ENCODE measurements at places on chromosomes 2 and 18. TPM values are rescaled to one million over a fixed set of nuclear protein-coding genes. Genes with fewer than 3 reads are reported as not detected.

- no peak for DNase-seq
Observed at GRCh38 chr2:151860613-151861146, 32.5 kb upstream of the ARL5A start.

DNA sequence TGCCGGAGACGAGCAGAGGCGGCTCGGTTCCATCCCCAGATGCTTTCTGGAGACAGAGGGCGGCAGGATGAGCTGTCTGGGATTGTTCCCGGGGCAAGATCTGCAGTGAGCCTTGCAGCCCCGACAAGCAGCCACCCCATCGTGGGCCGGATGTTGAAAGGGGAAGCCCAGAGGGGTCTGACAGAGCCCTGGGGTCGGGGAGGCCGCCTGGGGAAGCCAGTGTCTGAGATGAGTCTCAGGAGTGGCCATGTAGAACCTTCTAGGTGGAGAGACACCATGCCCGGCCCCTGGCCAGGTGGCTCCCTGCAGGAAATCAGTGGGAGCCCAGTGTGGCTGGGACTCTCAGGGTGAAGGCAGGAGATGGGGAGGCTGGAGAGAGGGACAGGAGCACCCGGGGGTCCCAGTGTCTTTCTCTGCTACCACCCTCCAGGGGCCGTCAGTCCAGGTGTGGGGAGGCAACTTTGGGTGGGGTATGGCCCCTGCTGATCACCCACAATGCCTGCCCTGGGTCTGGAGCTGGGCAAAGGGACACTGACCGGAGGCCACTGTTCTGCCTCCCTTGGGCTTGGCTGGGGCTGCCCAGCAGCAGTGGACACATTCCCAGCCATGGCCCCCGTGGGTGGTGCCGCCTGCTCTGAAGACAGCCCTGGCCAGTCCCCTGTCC is 128.3 kb upstream of the HS6ST1 start:
- DNase-seq, result peak; percentile 54

GRCh38 chr2:5691221-5691984 is 781 bp upstream of the SOX11 start:
- peak; percentile 92 for DNase-seq

DNA sequence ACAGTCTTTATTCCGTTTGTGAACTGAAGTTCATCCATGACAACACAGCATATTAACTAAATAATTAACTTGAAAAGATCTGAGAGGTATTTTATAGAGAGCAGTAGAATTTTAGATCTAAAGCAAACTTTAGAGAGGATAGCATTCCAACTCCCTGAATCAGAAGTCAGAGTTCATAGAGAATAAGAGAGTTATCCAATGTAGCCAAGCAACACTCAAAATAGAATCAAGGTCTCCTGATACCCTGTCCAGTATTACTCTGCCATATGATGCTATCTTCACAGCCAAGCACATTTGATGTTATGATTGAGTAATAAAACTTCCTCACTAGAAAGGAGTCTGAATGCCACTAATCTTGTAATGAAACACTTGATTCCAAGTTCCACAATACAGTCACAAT is 55.5 kb downstream of the RIT2 start:
- DNase-seq, result no peak

DNA sequence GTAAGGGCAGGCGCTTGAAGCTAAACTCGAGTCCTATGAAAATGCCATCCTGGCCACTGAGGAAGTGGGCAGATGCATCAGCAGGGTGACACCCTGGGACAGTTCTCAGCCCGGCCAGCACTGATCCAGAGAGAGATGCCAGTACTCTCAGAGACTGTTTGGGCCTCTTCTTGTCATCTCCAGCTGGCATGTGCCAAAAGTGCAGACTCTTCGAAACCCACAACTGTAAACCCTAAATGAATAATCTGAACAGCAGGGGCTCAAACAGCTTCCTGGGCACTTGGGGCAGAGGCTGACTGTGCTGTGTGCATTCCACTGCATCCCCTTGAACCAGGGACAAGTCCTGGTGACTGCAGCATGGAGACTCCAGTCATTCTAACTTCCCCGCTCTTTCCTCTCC is 204.2 kb upstream of the SMAD2 start:
- DNase-seq, result no peak

DNA sequence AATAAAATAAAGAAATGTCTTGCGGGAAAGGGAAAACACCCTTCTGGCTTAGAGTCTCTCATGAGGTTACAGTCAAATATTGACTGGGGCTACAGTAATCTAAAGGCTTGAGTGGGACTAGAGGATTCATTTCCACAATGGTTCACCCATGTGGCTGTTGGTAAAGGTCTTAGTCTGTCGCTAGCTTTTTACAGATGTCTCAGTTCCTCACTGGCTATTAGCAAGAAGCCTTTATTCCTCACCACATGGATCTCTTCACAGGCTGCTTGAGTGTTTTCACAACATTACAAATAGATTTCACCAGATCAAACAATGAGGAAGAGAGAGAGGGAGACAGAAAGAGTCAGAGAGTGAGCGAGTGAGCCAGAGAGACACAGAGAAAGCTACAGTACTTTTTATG is 8.3 kb upstream of the ZC3H15 start:
- no peak for DNase-seq

DNA sequence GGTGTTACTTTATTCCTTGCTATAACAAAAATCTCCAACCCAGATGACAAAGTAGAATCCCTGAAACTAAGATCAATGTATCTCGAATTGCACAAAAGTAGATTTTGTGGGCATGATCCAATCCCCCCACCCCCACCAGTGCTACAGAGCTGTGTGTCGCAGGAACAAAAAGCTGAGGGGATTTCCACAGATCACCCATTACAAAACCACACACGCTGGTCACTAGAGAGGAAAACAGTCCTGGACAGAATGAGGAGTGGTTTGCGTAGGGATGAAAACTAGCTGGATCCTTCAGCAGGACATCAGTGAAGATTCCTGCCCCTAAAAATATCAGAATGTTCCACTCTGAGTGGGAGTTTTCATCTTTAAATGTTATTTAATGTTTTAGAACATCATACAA is 165.3 kb upstream of the STK17B start:
- no peak for DNase-seq

- DNase-seq, result peak; percentile 2
Observed at GRCh38 chr2:226124548-226125011, 675.0 kb downstream of the IRS1 start.

DNA sequence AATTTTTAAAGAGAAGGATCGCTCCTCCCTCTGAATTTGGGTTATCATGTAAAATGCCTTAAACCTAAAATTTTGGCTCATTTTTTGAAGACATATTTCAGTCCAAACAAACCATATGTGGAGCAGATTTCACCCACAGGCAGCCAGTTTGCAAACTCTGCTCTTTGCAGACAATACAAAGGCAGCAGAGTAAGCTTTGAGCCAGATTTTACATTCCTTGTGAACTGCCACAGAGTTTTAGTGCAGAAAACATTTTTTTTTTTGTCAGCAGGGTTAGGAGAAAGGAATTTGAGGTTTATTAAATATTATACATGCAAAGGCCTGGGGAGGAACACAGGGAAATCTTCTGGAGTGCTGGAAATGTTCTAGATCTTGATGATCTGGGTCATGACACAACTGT is 171.9 kb upstream of the FN1 start:
- no peak for DNase-seq

DNA sequence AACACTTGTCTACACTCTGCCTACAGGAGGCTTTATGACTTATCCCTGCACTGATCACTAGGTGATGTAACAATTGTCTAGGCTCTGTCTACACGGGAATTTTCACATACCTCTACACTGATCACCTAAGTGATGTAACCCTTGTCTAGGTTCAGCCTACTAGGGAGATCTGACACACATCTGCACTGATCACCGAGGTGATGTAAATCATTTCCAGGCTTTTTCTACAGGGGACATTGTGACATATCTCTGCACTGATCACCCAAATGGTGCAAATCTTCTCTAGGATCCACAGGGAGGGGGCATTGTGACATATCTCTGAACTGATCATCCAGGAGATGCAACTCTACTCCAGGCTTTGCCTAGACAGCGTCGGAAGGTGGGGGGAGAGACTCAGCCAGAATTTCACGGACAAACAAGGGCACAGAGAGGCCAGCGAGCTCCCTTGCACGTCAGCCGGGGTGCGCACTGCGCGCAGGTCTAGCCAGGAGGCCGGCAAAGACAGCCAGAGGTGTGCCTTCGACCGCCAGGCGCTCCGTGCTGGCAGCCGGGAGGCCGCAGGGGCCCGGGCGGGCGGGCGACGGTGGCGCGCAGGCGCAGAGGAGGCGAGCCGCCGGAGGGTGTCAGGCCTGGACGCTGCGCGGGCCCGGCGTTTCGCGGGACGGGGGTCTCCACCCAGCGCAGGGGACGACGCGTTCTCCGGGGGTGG is 46.9 kb upstream of the USP14 start:
- DNase-seq, result peak; percentile 93

Gene TEKT4
- not detected for total RNA-seq

GRCh38 chr18:49025767-49026500 is 75.2 kb upstream of the SMAD7 start:
- DNase-seq, result peak; percentile 45

DNA sequence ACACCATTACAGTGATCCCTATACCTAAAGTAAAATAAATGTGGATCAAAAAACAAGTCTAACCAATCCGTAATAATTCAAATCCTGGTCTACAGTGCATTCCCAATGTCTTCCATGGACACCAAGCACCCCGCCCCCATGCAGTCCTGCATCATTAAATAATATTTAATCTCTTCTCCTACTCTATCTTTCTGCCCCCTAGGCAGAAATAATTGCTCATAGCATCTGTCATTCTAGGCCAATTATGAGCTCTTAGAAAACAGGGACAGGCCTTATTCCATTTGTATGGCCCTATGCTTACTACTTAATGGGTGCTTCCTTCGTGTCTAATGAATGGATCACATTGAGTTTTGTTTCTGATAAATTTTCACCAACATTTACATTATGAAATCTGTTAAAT is 66.4 kb downstream of the PAX3 start:
- DNase-seq, result no peak

GRCh38 chr2:122156176-122156890 is 400.9 kb downstream of the TSN start:
- DNase-seq, result no peak

GRCh38 chr2:199572571-199572970 is 114.8 kb upstream of the SATB2 start:
- no peak for DNase-seq

DNA sequence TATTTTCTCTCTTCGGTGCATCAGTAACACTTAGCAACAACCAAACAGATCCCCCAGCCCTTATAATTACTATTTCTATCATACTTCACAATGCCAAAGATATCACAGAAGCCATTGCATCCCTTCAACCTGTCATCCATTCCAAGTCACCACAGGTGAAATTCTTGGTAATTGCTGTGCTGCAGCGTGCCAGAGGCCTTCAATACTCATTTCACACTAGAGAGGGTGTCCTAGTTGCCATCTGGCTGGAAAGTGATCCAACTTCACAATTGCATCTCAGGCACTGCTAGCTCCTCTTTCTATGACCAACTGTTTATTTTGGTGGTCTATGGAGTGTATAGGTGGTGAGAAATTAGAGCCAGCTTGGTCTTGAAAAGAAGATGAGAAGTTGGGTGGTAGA is 131.2 kb downstream of the NUP35 start:
- no peak for DNase-seq

Gene GALR1
- 0.17 TPM for total RNA-seq

- DNase-seq, result no peak
Observed at GRCh38 chr2:31265234-31265633, 31.3 kb downstream of the EHD3 start.

- DNase-seq, result no peak
Observed at GRCh38 chr2:226873051-226873620, 37.3 kb downstream of the RHBDD1 start.

DNA sequence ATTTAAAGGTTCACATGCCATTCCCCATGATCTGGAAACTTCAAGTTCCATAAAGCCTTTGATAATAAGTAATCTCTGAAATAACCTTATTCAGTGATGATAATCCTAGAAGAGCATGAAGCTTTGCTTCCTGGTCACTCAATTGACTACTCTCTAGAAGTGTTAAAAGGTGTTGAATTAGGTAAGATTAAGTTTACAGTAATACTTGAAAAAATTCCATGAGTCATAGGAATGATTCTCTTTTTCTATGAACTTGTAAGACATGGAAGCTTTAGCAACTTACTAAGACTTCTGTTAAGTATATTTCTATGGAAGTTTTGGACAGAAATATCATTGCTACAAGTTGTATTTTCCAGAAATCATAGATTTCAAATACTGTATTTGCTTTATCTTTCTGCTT is 100.6 kb downstream of the MYO1B start:
- no peak for DNase-seq

DNA sequence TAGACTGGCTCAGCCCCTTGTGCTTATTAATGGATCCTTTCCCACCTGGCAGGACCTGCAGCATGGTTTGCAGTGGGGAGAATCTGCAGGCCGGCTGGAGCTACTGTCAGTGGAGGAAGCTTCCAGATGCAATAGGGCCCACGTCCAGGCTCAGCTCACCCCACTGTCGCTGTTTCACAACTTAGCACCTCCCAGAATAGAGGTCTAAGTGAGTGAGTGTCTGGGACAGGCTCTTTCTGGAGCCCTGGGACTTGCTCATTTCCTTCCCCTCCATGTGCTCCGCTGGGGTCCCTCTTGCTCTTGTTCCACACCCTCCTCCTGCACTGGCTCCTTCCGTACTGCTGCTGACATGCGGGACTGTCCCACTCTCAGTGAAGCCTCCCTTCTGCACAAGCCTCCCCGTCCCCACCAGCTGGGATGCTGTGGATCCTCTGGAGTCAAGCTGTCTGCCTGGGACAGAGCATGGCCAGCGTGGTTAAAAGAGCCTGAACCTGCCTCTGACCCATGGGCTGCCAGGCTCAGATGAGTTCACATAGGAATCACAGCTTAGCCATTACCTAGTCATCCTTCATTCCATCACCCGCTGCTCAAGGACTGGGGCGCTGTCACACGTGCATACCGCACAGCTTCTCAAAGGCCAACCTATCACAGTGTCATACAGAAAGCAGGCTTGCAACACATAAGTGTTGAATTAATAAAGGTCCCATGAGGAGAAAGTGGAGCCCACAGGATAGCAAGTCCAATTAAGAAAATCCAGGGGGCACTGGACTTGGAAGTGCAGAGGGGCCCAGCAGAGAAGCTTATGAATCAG is 135.9 kb downstream of the ACKR3 start:
- DNase-seq, result no peak

- DNase-seq, result no peak
Observed at GRCh38 chr2:101775636-101776035, 78.1 kb downstream of the MAP4K4 start.

Gene DNAJC5G
- total RNA-seq, result not detected

Gene POTEI
- 0.07 TPM for total RNA-seq

DNA sequence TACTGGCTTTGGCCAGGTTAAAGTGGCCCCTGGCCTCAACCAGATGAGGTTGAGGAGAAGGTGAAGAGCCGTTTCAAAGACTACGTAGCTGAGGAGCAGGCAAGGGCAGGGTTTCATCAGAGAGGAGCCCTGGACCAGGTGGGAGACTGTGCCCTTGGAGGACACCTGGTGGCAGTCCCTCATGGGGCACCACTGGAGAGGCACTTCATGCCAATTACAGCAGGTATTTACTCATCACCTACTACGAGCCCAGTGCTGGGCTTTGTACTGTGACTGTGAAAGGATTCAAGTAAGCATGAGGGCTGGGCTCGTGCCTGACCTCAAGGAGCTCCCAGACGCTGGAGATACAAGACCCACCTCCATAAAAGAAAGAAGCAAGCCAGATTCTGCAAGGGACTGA is 37.6 kb downstream of the SMAD7 start:
- no peak for DNase-seq

- DNase-seq, result no peak
Observed at GRCh38 chr2:207525296-207525695, 4.5 kb upstream of the CREB1 start.

GRCh38 chr18:58208207-58208932 is 164.3 kb downstream of the NEDD4L start:
- no peak for DNase-seq

Data from H7 (cell line).